ENCODE measurements at places on chromosomes 1 and 21. TPM values are rescaled to one million over a fixed set of nuclear protein-coding genes. Genes with fewer than 3 reads are reported as not detected.

DNA sequence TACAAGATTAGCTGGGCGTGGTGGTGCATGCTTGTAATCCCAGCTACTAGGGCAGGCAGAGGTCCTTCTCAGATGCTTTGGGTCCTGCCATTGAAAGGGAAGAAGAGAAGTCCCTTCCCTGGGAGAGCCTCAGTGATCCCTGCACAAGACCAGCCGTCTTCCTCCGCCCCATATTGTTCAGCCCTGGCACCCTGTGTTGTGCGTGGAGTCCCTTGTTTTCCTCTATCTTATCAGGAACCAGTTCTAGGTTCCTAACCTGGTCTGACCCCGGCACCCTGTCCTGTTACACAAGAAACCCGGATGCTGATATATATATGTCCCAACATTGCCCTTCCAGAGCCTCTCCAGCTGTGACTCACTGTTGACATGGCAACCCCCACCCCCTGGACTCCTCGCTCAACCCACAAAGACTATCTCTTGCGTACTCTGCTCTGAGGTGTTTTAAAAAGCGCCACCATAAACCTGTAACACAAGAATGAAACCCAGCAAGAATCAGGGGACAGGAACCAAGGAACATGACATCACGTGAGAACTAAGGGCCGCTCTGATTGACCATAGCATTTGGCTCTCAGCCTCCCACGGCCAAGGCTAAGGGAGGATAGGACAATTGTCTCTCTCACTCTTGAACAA is 4.8 kb downstream of the MX2 start:
- no peak for DNase-seq

GRCh38 chr1:7247158-7247557 is 461.9 kb downstream of the CAMTA1 start:
- DNase-seq, result no peak

GRCh38 chr1:201282216-201282615 is 1.1 kb upstream of the PKP1 start:
- DNase-seq, result no peak

The SYPL2 gene
- total RNA-seq, result 6.2 TPM

DNA sequence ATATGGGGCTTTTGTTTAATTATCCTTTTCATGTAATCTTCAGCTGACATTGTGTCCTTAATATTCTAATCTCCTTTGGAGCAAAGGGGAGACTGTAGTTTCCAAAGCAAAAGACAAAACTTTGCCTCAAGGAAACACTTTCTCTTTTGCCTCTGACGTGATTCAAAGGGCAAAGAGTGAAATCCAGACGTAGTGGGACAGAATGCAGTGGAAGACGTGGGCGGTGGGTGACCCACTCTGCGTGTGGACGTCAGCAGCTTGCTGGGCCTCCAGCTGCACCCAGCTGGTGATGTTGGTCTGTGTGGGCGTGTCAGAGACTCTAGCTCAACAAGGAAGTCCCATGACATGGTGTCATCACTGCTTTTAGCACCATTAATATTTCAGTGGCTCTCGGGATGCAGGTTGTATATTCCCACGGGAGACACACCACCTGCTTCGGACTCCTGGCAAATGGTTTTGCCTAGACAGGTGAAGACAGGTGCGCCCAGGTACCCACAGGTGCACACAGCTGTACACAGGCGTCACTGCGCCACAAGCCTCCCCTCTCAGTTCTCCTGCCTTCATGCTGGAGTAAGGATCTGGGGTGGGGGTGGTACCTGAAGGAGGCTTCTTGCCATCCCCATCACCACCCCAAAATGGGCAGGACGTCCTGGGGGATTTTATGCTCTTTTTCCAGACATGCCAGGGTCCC is 292.1 kb upstream of the VAMP3 start:
- DNase-seq, result no peak

- DNase-seq, result no peak
Observed at GRCh38 chr1:196207612-196208217, 400.5 kb downstream of the KCNT2 start.

GRCh38 chr1:178937695-178938094 is 66.8 kb upstream of the ANGPTL1 start:
- no peak for DNase-seq

The NEXN gene
- total RNA-seq, result 237 TPM

GRCh38 chr1:181551249-181551648 is 67.9 kb downstream of the CACNA1E start:
- no peak for DNase-seq

The RPTN gene
- not detected for total RNA-seq

The CENPS gene
- 4.3 TPM for total RNA-seq

DNA sequence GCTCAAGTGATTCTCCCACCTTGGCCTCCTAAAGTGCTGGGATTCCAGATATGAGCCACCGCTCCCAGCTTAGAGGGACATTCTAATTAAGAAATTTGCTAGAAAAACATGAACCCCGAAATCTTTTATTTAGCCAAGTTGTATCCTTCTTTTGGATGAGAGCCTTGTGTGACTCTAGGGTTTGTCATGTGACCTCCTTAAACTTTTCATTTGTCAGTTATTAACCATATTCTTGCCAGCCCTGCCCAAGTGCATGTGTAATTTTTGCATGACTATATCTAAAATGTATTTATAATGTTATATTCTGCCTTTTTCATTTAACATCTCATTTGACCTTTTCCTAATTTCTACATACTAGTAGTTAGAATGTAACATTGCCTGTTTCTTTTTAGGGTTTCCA is 1.9 kb downstream of the UTP25 start:
- DNase-seq, result no peak

DNA sequence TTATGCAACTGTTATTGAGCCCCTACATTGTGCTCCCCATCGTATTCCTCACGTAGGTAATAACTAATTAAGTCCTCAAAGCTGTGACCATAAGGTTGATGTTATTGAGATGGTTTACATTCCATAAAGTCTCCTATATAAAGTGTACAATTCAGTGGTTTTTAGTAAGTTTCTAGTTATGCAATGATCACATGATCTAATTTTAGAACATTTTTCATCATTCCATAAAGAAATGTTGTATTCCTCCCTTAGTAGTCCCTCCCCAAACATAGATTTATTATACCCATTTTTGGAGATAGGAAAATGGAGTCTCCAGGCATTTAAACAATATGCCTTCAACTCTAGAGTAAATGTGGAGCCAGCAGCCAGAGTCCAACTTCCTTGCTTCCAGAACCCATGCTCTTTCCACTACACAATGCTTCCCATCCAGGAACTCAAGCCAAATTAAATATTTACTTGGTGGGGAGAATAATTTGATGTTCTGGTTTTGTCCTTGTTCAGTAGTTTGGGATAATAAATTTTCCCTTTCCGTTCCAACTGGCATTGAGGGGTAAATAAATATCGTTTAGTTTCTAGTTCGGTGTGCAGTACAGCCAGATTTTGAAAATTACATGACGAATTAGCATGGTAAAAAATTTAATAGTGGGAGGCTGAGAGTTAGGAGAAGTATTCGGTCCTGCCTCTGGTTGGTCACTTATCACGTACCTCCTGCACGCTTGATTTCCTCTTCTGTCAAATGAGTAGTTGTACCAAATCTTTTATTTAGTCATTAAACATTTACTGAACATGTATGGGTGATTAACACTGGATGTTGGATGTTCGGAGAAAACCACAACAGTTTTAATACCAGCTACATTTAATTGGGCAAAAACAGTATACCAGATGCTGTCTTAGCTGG is 66.3 kb downstream of the CACHD1 start:
- no peak for DNase-seq
